Stomach (tissue), 19 donors: ENCODE measurements at places on chromosomes 3 and 15. TPM values are rescaled to one million over a fixed set of nuclear protein-coding genes. Genes with fewer than 3 reads are reported as not detected.

MYLK gene
- 483 TPM for total RNA-seq

ARNT2 gene
- total RNA-seq = 6.2 TPM

TRPM1 gene
- not detected for total RNA-seq

TMCO5A gene
- total RNA-seq = not detected
